Esophagus squamous epithelium (tissue), 5 donors: ENCODE measurements at places on chromosomes 1 and 21.

- DNase-seq: no peak
Observed at GRCh38 chr1:15963968-15964648, 11.8 kb downstream of the ZBTB17 start.

DNA sequence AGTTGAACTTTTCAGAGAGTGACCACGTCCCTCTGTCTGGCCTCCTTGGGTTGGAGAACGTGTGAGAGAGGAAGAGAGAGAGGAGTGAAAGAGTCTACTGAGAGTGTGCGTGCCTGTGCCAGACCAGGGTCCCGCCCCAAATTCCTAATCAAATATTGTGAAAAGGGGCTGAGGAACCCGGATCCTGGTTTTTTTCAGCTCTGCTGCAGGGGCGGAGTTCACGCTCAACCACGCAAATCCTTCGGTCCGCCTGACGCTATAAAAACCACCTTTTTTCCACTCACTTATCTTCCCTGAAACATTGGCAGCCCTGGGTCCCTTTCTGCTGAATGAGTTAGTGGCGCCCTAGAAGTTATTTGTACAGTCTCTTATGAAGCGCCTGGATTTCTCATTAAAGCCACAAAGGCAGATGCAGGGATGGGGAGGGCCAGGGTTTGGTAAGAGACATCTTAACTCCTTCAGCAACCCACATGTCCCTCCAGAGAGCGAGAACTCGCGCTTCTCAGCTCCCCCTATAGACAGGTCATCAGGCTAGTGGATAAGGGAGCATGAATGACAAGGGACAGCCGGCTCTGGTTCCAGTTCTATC, at the start of gene FMOD:
TSS of gene FMOD (minus strand) at position 86 of the 589 bp plus-strand sequence. CDS start 2,852 bp downstream, outside the sequence.
- DNase-seq: no peak

- no peak for DNase-seq
Observed at GRCh38 chr1:202154148-202154765, 6.1 kb downstream of the PTPN7 start.

DNA sequence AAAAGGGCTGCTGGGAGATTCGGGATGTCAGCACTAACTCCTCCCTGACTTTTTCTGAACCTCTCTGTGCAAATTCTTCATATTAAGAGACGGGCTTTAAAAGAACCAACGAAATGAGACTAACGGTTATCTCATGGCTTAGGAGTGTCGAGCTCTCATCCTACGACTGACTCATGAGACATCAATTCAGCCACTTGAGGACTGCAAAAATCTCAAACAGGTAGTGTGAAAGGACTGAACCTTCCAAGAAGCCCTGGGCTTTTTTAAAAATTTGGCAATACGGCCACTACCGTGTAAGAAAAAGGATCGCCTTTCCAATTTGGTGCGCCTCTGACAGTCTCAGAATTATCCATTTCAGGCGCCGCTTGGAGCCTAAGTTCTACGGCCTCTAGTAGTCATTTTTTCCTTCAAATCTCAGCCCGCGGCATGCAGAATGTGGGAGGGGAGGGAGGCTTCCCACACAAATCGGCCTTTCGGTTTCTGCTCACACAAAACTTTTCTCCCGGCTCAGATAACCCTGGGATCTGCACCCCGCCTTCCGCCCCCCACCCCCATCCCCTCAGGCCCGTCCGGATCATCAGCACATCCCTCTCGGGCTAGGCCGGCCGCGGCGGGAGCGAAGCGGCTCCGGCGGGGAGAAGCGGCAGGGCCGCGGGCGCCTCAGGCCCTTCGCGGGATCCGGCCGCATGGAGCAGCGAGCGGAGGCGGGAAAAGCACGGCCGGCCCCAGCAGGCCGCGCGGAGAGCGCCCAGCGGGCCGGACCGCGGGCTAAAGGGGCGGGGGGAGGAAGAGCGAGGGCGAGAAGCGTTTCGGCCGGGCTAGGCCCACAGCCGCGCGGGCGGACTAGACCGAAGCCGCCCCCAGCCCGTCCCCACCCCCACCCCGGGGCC, 618 bp downstream of the HNRNPR start:
- no peak for DNase-seq

DNA sequence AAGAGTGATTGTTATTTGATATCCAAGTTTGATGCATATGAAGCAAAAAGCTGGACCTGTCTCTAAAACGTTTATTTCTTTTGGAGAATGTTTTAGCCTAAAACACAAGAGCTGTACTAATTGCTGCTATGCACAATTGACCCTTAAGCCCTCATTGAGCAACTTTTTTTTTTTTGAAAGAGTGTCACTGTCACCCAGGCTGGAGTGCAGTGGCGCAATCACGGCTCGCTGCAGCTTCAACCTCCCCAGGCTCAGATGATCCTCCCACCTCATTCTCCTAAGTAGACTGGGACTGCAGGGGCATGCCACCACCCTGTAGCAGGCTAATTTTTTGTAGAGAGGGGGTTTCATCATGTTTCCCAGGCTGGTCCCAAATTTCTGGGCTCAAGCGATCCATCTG, 129.1 kb downstream of the PIK3R3 start:
- DNase-seq: no peak

DNA sequence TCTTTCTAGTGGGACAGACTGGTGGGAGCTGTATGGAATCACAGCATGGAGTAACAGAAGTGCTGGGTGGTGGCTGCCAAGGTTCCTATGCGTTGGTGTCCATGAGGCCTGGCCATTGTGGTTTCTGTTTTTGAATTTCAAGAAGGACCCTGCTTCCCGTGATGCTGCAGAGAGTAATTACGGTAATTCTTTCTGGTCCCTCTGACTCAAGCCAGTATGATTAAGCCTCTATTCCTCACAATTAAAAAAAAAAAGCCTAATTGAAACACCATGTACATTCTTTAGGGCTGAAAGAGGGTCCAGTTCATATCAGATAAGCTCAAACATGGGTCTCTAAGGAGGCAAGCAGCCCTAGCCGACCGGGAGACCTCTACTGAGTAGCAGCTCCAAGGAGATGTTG, 10.5 kb upstream of the C1orf21 start:
- DNase-seq: no peak

DNA sequence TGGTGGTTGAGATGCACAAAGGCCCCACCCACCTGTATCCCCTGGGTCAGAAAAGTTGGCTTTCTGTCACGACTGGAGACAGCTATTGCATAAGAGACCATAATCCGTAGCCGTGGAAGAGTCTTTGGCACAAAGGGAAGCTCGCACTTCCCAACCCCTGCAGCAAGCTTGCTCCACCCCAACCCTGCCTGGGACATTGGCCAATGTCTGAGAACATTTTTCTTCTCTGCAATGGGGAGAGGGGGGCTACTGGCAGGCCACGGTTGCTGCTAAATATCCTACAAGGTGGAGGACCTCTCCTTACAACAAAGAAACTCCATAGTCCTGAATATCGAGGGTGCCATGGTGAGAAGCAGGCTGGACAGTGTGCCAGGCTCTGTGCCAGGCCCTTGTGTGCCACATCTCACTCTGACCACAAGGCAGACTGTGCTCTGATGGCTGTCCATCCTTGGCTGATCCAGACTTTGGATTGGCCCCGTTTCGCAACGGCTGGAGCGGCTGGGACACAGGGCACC, 104.1 kb downstream of the CSMD2 start:
- DNase-seq: no peak

- no peak for DNase-seq
Observed at GRCh38 chr1:75136195-75136815, 2.1 kb downstream of the LHX8 start.

DNA sequence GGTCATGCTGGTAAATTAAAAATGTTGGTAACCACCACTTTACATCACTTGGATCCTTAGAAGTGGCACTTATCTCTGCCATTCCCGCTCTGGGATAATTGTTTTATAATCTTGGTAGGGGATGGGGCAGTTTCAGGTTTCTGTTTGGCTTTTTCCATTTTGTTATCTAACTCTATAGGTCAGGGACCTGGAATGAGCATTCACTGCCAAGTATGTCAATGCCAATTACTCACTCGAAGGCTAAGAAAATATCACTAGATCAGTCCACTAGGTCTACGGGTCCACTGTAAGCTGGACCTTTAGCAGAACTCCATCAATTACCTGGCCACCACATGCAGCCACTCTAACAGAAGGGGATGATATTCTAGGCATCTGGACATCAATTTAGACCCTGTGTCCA, 4.5 kb upstream of the DIP2A start:
- no peak for DNase-seq
